ENCODE measurements at places on chromosomes 16 and 17.
A peak's percentile ranks its signal among the peaks of the same experiment; 100 is the strongest.

- DNase-seq = no peak
Measured at GRCh38 chr16:67170168-67170948, at the start of gene NOL3. NOL3 (plus strand) TSS chr16:67170538.

DNA sequence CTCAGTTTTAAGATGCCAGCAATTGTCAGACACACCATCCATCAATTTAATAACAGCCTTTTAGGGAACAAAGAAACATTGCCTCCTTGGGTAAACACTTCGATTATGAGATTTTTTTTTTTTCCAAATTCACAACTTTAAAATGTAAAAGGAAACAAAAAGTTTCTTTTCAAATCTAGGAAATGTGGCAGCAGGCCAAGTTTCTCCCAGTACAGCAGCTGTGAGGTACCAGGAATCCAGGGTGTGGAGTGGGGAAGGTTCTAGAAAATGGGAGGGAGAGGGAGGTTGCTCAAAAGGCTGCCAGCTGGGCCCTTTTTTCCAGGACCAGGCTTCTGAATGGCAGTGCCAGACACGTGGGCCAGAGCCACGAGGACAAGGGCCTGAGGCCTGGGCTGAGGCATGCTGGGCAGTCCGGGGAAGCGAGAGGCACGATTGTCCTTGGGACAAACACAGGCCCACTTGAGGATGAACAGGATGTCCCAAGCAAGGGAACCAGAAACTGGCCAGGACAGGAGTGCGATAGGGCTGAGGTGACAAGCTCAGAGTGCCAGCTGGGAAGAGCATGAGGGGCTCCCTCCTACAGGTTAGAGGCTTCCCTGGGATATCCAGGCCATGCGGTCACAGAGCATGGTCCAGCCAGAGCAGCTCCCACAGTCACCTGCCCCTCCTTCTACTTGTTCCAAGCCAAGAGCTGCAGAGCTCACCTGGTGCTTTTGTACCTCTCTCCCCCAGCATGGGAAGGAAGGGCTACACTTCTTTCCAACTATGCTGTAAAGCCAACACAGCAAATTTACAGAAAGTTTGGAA lies 215.1 kb downstream of the KATNIP start:
- no peak for DNase-seq

GRCh38 chr17:7756968-7757367 lies 39.4 kb downstream of the DNAH2 start:
- no peak for DNase-seq

DNA sequence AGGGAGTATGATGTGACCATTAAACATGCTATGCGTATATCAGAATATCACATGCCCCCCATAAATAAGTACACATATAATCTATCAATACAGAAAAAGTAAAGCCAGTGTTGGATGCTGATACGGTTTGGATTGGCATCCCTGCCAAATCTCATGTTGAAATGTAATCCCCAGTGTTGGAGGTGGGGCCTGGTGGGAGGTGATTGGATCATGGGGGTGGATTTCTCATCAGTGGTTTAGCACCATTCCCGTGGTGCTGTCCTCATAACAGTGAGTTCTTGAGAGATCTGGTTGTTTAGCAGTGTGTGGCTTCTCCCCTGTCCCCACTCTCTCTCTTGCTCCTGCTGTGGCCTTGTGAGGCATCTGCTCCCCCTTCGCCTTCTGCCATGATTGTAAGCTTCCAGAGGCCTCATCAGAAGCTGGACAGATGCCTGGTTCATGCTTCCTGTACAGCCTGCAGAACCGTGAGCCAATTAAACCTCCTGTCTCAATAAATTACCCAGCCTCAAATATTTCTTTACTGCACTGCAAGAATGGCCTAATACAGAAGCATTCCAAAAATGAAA lies 88.9 kb downstream of the AATF start:
- DNase-seq = no peak

- DNase-seq = no peak
Measured at GRCh38 chr17:78223765-78224164, 7.7 kb upstream of the TMEM235 start.

DNA sequence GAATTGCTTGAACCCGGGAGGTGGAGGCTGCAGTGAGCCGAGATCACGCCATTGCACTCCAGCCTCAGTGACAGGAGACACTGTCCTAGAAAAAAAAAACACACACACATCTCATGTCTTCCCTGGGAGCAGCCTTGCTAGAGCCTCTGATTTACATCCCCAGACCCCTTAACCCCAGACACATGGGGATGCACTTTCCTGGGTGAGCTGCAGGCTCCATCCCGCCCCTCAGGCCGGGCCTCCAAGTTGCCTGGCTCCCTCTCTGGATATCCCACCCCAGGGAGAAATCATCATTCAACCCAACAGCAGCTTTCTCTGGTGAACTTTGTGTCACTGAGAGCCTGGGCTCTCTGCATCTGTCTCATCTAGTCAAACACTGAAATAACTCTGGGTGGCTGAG lies 21.5 kb downstream of the SRL start:
- DNase-seq = no peak

GRCh38 chr16:67653789-67654402 lies 6.2 kb downstream of the ACD start:
- DNase-seq = no peak

GRCh38 chr16:50683689-50684374 lies 2.7 kb upstream of the SNX20 start:
- DNase-seq = no peak

GRCh38 chr16:79897453-79898146 lies 297.1 kb upstream of the MAF start:
- DNase-seq = no peak

- no peak for DNase-seq
Measured at GRCh38 chr16:69885722-69886121, 65.4 kb upstream of the CLEC18A start.

GRCh38 chr16:86763819-86764218 lies 185.5 kb downstream of the FOXL1 start:
- no peak for DNase-seq

- DNase-seq = no peak
Measured at GRCh38 chr16:27779641-27780164, 229.8 kb downstream of the KATNIP start.

DNA sequence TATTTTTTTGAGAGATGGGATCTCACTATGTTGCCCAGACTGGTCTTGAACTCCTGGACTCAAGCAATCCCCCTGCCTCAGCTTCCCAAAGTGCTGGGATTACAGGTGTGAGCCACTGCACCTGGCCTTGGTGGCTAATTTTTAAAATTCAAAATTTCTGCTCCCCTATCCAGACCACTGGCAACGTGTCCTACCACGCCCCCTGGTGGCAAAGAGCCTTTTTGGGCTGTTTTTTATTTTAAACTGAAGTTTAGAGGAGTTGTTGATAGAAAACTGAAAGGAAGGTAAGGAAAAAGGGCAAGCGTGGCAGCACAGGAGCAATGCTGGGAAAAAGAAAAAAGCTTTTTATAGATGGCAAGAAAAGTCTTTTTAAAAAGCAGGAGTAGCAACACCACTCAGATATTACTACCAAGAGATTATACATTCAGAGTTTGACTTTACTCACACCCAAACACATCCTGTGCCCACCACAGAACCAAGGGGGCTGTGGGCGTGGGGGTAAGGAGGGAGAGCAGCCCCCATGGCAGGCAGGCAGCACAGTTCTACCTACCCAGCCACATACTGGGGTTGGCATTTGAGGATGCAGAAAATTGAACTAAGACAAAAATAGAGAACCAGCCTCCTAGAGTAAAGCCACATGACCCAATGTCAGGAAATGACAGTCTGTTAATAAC lies 4.2 kb upstream of the MXRA7 start:
- peak; percentile 79 for DNase-seq

GRCh38 chr16:16817196-16817595 lies 438.3 kb downstream of the NPIPA7 start:
- no peak for DNase-seq

- no peak for DNase-seq
Measured at GRCh38 chr17:80814491-80814890, 177.2 kb upstream of the CHMP6 start.

DNA sequence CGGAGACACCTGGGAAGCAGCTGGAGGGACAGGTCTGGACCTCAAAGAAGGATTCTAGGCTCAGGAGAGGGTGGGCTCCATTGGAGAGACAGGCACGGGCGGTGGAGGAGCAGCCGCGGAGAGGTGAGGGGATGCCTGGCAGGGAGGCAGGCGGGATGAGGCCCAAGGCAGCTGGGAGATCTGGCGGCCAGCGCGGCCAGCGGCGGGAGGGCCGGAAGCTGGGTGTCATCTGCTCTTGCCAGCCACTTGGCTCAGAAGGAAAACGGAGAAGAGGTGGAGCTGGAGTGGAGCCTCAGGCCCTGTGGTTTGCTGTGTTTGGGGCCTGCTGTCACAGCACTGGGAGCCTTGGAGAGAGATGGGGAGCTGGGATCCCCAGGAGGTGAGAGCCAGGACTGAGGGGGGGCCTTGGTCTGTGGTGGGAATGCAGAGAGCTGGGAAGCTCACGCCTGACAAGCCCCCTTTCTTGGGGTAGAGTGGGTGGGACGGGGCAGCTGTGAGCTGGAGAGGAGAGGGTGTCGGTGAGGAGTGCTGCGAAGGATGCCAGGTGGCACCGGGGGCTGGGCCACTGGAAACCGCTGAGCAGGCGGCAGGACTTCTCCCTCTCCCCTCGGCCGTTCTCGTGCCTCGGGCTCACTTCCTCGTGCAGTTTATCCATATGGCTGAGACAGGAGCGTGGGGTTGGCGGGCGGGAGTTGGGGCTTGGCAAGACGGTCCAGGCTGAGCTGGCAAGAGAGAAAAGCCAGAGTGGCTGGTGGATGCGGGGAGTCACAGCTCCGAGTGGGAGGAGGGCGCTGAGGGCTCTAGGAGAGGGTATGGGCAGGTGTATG lies 8.0 kb downstream of the TBC1D24 start:
- no peak for DNase-seq

DNA sequence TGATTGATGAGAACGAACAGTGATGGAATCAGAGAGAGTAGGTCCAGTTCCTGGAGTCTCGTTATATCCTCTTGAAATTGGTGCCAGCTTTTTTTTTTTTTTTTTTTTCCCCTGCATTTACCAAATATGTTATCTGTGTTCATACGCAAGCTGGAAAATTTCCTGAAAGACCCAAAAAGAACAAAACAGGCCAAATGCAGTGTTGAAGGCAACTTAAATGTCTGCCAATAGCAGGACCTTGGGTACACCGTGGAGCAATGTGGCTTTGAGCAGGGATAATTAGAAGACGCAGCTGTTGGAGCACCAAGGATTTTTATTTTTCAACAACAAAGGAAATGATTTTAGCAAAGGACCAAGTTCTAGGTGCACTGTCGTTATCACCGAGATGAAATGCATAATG lies 105.0 kb downstream of the ABCC6 start:
- DNase-seq = no peak

GRCh38 chr17:49108318-49108717 lies 24.3 kb upstream of the B4GALNT2 start:
- no peak for DNase-seq

DNA sequence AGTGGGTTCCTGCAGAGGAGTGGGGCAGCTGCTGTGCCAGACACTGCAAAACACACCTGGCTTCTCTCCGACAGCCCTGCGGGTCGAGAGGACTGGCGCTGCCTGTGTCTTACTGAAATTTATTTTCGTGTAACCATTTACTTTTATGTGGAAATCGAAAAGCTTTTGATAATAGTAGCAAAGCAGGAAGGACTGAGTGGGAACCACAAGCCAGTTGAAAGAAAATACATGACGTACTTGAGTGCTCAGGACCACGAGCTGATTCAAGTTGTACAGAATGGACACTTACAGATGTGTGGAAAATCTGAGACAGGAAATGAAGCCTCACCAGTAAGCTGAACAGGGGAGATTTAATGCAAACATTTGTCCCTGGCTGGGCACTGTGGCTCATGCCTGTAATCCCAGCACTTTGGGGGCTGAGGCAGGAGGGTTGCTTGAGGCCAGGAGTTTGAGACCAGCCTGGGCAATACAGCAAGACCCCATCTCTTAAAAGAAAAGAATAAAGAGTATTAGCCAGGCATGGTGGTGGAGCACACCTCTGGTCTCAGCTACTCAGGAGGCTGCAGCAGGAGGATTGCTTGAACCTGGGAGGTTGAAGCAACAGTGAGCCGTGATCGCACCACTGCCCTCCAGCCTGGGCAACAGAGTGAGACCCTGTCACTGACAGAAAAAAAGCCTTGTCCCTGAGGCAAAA lies 11.3 kb upstream of the RPL13 start:
- DNase-seq = no peak

- DNase-seq = no peak
Measured at GRCh38 chr16:48946686-48947370, 334.8 kb downstream of the CBLN1 start.

- DNase-seq = no peak
Measured at GRCh38 chr17:13067629-13068303, 49.9 kb upstream of the ELAC2 start.

Measured in stimulated activated CD8-positive, alpha-beta memory T cell treated with anti-CD3 and anti-CD28 coated beads, Interleukin-4, amount 100 ng/mL, for 1 hour (primary cell).